ENCODE measurements at places on chromosomes 1 and 21.

DNA sequence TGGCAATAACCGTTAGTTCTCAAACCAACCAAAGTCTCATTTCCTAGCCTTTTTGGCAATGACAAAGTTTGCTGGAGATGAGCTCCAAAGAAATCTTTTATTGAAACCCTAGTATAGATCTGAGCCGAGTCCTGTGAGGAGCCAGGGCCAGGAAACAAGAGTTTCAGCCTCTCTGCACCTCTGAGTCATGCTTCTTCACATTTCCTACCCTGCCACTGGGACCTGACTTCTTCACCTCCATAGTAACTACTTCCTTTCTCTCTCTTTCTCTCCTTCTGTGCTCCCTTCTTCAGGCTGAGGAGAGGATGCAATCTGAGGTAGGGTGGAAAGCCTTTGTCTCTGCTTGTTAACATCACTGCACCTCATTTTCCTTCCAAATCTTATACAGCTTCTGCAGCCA, 38.7 kb upstream of the IPO9 start:
- DNase-seq, result no peak

- no peak for DNase-seq
These were observed 9.9 kb upstream of the NCF2 start for GRCh38 chr1:183600136-183600535.

DNA sequence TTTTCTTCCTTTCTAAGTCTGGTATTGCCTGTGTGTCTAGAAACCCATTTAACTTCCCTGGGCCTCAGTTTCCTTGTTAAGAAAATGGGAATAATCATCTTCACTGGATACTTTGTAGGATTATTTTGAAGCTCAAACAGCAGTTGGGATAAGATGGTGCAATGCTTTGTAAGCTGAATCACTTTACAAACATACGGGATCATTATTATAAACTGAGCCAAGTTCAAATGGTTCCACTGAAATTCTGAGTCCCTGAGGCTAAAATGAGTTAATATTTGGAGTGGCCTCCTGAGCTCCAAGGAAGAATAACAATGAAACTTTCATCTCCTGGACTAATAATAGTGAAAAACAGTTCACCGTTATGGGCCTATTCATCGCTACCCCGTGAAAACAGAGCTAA, 388.0 kb downstream of the PLPP3 start:
- DNase-seq, result no peak

DNA sequence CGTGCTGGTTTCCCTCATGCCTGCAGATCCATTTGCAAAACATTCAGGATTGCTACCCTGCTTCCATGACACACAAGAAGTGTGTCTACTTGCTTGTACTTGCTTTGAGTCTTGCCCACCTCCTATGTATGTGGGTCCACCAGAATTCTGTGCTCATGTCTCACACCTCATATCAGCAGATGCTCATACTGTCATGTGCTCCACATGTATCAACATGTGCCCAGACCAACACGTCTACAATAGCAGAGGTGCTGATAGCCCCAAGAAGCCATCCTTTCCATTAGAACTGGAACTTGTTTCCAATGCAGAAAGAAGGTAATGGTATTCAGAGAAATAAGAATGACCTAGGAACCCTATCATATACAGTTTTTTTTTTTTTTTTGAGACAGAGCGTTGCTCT, 27.9 kb upstream of the MYOC start:
- DNase-seq, result no peak

DNA sequence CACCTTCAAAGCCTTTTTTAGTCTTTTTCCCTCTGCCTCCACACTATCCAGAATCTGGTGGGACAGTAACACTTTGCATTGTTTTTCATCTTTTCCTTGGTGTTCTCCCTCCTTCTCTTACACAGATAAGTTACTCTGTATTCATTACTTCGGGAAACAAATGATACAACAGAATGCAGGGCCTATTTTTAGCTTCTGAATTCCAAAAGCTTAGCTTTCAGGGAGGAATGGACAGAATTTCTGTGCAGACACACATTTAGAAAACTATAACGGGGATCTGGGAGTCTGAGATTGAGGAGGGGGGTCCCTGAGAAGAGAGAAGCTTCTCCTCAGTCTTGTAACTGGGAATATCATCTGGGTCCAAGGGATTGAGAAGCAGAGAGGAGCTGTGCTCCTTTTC, 3.5 kb upstream of the STK40 start:
- DNase-seq, result no peak

- DNase-seq, result no peak
These were observed 273.4 kb downstream of the VAV3 start for GRCh38 chr1:107691540-107691939.

GRCh38 chr1:48524892-48525467, 53.0 kb upstream of the SPATA6 start:
- no peak for DNase-seq

DNA sequence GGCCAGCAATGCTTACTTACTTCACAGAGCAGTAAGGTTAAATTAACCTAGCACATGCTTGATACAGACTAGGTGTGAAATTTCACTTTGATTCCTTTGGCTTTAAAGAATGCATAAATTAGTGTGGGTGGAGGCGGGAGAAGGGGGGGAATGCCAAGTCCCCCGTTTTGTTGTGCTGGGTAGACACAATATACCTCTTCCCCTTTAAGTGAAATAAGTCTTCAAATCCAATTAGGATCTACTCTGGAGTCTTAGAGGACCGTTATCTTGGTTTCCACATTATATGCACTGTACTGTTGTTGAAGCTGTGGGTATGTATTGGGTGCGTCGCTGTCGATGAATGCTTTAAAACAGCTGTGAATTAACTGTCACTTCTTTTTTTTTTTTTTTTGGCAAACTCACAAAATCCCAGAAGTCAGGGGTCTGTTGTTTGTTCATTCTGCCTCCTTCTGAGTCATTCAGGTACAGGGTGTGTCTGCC, 1.6 kb upstream of the S1PR1 start:
- DNase-seq, result no peak

GRCh38 chr21:15423676-15424445, 305.9 kb upstream of the USP25 start:
- DNase-seq, result no peak

DNA sequence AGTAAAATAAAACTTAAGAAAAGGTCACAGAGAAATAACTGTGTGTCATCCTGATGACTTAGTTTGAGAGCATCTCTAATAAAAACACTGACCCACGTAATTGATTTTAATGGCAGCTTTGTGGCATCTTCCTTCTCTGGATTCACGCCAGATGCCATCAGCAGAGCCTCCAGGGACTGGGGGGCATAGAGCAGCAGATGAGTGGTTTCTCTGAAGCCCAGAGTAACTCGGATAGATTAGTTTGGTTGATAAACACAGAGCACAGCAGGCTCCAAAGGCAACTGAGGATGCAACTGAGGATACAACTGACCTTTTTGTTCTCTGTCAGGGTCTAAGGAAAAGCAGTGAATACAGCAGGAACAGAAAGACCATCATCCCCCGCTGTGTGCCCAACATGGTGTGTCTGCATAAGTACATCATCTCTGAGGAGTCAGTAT, 180.8 kb downstream of the RPS6KC1 start:
- no peak for DNase-seq

DNA sequence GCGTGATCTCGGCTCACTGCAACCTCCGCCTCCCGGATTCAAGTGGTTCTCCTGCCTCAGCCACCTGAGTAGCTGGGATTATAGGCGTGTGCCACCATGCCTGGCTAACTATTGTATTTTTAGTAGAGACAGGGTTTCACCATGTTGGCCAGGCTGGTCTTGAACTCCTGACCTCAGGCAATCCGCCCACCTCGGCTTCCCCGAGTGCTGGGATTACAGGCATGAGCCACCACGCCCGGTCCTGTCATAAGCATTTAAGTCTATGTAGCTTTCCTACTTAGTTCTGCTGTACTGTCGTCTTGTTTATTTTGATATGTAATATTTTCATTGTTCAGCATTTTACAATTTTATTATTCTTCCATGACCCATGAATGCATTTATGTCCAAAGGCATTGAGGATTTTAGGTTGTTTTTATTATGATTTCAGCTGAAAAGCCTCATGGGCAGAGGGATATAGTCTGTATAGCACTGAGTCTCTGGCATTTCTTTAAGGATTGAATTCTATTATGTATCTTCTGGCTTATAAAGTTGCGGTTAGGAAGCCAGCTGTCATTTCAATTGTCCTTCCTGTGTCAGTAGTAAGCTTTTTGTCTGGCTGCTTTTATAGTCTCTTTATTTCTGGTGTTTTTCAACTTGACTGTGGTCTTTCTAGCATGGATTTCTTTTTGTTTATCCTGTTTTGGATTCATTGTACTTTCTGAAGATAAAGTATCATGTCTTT, 9.2 kb downstream of the AGPAT3 start:
- no peak for DNase-seq
